ENCODE measurements at places on chromosomes 12 and 14.

DNA sequence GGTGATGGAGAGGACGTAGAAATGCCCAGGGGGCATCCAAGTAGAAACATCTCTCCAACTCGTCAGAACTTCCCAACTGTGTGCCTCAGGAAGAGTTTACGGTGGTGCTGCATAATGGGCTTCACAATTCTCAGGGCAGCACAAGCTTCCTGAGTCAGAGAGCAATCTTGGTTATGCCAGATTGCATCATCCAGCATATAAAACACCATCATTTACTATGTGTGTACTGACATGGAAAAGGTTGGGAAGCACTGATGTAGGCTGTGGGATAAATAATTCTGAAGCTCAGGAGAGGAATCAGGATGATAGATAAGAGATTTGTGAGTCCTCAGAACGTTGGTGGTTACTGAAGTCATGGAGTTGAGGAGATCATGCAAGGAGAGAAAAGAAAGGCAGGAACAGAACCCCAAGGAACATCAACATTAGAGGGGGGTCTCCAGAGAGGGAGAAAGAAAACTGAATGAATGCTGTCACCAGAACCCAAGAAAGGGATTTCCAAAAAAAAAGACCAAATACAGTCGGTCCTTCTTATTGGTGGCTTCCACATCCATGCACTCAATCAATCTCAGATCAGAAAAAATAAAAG lies 4.7 kb upstream of the NCKAP5L start:
- DNase-seq: no peak

DNA sequence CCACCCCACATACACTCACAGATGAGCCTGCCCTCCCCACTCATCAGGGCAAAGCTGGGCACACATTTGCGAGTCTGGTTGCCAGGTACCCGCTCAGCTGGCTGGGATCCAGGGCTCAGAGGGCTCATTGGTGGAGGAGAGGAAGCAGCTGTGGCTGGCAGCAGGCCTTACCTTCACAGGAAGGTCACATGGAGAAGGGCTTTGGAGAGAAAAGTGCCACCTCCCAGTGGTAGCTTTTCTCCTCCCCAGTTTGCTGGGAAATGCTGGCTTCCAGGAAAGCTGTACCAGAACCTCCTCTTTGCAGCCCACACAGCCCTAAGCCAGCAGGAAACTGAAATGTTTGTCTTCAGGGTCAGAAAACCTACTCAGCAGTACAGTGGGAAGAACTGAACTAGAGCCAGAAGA lies 55.6 kb downstream of the LGMN start:
- DNase-seq: peak; percentile 41

DNA sequence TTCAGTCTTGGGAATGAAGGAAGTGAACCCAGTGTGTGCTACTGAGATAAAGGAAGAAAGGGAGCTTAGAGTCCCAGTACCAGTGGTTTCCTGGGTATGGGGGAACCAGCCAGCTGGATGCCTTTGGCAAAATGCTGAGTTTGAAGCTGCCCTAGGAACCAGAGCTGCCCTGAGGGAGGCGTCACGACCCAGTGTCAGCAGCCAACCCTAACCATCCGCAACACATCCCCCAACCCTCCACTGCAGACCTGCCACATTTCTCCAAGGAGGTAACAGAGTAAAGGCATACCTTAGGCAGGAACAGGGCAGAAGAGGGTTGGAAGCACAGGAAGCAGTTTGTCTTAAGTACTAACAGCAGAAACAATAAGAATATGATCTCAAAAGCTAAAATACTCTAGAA lies 28.6 kb downstream of the PRDM4 start:
- no peak for DNase-seq

GRCh38 chr14:41899416-41899815 lies 292.7 kb downstream of the LRFN5 start:
- DNase-seq: no peak

DNA sequence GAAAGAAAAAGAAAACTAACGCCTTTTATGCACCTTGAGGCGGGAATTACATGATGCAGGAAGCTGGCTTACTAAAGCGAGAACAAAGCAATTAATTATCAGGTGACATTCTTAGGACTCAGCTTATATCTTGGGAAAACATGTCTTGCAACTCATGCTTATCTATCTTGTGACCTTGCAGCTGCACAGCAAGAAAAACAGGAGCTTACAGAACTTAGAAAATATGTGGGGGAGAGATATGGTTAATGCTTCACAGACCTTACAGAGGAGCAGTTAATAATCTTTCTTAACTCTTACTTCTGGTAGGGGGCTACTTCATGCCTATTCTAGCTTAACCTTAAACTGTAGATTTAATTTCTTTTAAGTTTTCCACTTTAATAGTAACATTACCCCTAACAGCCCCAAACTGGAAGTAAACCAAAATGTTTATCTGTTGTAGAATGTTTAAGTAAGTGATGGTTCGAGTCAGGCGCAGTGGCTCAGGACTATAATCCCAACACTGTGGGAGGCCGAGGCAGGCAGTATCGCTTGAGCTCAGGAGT lies 13.2 kb upstream of the OR11G2 start:
- DNase-seq: no peak

GRCh38 chr12:68131867-68132414 lies 27.6 kb downstream of the IFNG start:
- no peak for DNase-seq

GRCh38 chr12:59372956-59373355 lies 222.9 kb upstream of the SLC16A7 start:
- no peak for DNase-seq

DNA sequence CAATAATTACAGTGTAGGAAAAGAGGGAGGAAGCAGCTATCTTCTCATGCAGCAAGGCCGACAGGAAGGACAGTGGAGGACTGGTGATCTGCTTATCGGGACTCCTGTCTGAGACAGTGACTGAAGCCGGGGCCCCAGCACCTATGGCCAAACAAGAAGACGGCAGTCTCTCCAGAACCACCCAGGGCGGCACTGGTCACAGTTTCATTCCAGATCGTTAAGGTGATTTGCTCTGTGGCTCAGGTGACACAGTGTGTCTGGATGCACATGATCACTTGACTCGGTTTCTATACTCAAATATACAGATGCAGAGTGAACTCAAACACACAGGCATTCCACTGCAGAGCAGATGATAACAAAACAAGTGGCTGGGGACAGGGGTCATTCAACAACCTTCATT lies 52.1 kb upstream of the CORO1C start:
- DNase-seq: no peak

Data from activated T-cell treated with anti-CD3 and anti-CD28 coated beads for 1 hour (primary cell).